ENCODE measurements at places on chromosomes 4 and X.
A peak's percentile ranks its signal among the peaks of the same experiment; 100 is the strongest.

- DNase-seq, result no peak
Measured at GRCh38 chrX:96721354-96721753, 36.7 kb downstream of the DIAPH2 start.

DNA sequence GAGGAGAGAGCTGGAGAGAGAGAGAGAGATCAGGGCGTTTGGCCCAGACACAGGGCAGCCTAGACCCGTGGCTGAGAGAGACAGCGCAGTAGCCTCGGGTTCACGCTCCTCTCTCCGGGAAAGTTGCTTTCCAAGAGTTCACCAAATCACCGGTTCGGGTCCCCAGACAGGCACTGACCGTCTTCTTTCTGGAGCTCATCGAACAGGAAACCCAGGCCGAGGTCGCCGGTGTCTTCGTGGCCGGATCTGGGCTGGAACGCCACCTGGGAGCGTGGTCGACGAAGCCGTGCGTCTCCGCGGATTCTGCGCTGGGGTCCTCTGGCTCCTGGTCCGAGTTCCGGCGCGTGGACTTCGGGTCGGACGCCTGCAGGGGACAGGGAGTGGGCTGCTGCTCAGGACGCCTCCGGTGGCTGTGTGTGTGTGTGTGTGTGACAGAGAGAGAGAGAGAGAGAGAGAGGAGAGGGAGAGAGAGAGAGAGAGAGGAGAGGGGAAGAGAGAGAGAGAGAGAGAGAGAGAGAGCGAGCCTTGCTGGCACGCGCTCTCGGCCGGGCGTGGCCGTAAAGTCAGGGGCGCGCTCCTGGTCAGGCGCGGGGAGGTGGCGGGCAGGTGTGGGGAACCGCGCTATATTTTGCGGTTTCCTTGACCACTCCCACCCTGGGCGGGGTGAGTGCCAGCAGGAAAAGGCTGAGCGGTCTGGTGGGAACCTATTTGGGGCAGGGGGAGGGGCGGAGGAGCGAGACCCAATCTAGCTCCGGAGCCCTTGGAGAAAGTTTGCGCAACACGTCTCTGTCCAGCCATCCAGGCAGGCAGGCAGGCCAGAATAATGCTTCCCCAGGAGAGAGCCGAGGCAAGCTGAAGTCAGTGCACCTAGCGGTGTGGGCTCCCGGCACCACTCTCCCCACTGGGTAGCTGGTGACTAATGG, 62.1 kb downstream of the RHOXF2B start:
- no peak for DNase-seq

DNA sequence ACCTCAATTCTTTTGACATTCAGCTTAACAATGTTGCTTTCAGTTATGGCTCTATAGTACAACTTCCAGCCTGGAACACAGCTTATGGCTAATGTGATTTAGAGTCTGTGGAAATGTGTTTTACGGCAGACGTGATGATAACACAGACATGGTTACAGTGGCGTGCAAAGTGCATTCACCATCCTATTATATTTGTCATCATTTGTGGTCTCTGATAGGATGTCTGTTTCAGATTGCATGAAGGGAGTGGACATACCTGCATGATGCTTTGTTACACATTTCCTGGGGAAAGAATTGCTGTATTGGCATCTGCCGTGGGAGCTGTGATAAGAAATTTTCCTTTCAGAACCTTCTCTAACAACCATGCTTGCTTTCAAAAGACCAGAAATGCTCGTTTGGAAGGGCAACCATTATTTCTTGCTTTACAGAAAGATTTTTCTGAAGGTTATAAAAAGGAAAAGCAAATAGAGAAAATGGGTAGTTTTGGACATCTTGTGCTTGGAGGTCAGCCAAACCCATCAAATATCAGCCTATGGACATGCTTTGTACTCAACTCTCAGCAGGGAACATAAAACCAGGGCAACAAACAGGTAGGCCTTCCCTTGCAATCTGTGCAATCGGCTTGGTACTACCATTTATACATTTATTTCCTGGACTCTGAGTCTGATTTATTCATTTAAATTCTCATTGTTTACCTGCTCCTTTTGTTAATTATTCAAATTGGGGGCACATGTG, 273.9 kb downstream of the TLL1 start:
- no peak for DNase-seq

DNA sequence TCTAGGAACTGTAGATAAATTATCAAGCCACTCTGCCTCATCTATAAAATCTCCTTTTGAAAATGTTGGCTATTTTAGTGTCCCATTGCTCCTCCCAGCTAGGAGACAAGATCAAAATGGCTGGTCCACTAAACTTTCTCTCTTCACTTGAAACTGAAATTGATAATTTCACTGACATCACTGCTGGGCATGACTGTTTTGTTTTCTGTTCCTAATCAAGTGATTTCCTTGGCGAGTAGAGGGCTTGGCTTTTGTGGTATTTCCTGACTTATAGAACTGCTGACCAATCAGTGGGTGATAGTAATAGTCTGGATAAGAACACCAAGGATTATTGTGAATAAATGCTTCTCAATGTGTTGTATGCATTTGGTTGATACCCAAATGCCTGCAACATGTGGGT, 2152.9 kb downstream of the ARAP2 start:
- DNase-seq, result no peak

- no peak for DNase-seq
Measured at GRCh38 chrX:118383120-118383519, 37.2 kb downstream of the WDR44 start.

DNA sequence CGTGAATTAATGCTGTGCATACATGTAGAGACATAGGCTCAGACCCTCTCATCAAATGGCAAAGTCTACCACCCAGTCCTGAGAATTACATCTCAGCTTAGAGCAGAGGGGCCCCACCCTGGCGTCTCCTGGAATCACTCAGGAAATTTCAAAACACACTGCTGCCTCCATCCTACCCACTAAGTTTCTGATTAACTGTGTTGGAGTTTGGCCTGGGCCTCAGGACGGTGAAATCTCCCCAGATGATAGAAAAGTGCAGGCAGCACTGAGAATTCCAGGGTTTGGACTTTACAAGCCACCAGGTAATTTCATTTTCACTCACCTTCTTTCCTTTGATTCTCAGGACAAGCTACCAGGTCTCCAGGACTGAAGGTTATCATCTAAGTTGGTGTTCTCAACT, 3.3 kb upstream of the FAM9C start:
- no peak for DNase-seq

DNA sequence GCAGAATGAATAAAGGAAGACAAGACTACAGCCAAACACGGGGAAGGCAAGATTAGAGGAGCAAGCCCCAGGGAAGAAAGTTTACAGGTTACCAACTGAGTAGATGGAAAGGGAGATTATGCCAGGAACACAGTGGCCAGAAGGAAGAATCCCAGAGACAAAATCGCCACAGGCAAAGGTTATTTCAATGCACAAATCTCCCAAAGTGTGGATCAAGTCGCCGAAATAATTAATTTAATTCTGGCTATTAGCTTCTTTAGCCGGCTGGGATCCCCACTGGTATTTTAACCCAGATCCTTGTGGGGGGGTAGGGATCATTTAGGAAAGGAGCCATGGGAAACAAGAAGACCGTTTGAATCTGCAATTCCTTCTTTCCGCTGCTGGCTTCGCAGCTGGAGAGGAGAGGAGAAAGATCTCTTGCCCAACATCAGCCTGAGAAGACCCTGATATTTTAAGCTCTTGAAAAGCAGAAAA, 171.0 kb downstream of the DHX15 start:
- DNase-seq, result no peak

DNA sequence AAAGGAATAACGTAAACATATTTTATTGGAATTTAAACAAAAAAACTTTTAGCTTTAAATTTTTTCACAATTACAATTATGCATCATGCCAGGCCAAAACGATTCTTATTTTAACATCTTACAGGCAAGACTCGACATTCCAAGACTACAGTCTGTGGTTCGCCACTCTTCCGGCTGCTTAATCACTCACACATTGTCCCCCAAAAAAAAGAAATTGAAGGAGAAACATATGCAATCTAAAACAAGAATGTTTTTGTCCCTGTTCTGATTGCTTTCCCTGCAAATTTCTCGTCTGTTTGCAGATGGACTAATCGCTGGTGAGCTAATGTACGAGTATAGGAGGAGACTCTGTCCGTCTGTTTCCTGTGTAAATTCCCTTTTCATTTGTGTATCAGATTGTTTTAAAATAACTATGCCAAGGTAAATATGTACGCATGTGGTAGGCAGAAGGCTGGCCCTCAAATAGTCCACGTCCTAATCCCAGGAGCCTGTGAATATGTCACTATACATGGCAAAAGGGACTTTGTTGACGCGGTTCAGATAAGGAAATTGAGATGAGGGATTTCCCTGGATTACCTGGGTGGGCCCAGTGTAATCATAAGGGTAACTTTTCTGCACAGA, 37.7 kb upstream of the MTNR1A start:
- no peak for DNase-seq

- no peak for DNase-seq
Measured at GRCh38 chr4:129387666-129388065, 291.7 kb downstream of the C4orf33 start.

DNA sequence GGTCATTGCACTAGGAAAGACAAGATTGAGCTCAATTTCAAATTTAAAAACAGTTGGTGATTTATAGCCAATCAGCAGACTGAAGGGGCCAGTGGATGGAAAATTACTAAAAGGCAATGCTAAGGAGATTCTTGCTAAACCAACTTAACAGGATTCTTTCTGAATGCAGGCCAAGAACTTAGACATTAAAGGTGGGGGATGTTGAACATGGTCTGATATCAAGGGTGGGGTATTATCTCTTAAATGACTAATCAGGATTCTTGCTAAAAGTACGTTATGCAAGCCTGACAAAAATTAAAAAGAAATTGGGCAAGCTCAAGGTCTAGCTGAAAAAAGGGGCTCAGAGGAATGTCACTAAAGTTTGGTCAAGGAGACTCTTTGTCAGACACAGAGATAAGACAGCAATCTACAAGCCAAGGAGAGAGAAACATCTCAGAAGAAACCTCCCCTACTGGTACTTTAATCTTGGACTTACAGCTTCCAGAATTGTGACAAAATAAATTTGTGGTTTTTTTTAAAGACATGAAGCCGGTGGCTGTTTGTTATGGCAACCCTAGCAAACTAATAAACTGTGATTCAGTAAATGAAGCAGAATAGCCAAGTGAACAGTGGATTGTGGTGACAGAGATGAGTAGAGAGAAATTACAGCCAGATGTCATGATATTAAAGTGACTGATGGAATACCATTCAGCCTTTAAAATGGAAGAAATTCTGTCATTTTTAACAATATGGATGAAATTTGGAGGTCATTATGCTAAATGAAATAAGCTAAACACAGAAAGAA, 120.3 kb upstream of the KLHL4 start:
- DNase-seq, result no peak

DNA sequence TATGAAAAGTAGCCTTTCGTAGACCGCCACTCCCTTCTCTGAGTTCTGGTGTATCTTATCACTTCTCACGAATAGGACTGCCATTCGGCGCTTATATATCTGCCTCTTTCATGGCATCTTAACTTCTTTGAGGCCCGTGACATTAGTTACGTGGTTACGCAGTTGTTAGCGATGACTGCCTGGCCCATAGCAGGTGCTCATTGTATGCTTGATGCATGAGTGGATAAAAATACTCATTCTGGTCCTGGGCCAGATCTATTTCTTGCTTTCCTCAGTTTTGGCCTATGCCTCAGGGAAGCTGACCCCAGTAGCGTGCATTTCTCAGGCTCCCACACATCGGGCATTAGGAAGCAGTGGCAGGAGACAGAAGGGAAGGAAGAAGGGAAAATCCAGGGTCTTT, 60.7 kb upstream of the PITX2 start:
- no peak for DNase-seq

DNA sequence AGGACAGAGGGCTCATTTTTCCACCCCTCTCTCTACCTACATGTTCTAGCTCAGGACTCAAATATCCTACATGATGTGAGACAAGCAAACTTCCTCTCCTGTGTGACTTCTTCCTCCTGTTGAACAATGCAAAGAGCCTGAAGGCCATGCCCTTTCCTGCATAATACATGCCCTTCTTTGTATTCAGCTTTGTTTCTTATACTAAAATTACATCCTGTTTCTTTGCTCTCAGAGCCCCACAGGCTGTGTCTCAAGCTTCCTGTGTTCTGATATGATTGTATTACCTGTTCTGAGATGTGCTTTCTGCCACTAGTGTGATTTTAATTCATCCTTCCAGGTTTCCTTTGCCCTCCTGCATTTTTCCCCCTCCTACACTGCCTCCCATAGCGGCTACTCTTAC, 166.4 kb upstream of the AFF2 start:
- DNase-seq, result peak; percentile 26

DNA sequence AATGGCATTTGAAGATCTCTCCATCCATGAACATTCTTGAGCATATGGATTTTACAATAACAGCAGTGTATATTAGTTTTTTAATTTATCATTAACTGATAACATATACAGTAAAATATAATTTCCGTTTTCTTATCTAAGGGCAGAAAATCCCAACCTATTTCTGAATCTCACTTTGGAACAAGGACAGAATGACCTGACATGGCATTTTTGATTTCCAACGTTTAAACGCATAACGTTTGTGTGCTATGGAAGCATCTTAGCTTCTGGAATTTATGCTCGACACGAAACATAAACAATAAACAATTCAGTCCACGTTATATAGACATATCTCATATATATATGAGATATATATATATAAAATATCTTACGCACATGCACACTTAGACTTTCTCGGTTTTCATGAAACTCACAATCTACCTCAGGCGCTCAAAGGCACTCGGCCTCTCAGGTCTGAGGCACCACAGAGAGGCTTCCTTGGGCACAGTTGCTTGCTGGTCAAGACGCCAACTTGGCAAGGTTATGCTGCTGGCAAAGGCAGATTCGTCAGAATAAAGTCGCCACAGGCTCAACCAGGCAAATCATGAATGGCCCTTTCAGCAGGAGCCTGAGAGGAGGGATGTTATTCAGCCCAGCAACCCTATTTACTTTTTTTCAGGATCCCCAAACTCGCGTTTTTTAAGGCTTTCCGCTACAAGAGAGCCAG, 1.0 kb upstream of the UGT8 start:
- no peak for DNase-seq

DNA sequence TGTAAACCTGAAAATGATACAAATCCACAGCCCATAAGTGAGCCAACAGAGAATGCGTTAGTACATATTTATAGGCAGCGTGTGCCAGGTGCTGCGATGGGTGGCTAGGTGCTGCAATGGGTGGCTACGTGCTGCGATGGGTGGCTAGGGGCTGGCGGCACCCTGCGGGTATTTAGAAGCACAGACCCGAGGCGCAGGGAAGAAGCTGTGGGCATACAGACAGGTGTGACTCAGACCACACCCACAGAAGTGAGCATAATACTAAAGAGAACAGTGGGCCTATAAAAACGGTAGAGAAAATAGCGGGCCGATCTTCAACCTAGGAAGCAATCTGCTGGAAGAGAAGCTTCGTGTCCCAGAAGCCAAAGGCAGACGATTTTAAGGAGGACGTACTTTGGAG, 81.1 kb downstream of the FAT1 start:
- no peak for DNase-seq

- peak; percentile 65 for DNase-seq
Measured at GRCh38 chr4:121154103-121154515, 10.0 kb downstream of the TNIP3 start.

DNA sequence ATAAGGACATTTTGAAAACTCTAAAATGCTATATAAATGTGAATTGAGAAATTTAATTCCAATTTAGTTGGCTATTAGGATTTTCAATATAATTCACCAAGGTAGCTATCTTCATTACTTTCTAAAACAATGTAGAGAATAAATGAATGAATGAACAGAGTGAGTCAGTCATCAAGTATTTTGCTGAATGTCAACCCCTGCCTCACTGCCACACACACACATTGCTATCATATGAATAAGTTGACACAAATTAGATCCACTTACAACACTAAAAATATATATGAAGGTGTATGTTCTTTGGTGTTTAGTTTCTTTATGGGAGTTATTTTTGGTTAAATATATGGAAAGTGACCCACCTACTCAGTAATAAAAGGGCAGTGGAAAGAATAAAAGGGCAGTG, 141.4 kb upstream of the SMIM10 start:
- DNase-seq, result no peak

GRCh38 chr4:475962-476361, 23.0 kb downstream of the ZNF721 start:
- no peak for DNase-seq

All from CD4-positive, alpha-beta T cell treated with Interferon alpha-2 for 1 hour (primary cell).